ENCODE measurements at places on chromosomes 5 and 9.

GRCh38 chr5:98638701-98639100 is 134.8 kb upstream of the RGMB start:
- DNase-seq, result no peak

DNA sequence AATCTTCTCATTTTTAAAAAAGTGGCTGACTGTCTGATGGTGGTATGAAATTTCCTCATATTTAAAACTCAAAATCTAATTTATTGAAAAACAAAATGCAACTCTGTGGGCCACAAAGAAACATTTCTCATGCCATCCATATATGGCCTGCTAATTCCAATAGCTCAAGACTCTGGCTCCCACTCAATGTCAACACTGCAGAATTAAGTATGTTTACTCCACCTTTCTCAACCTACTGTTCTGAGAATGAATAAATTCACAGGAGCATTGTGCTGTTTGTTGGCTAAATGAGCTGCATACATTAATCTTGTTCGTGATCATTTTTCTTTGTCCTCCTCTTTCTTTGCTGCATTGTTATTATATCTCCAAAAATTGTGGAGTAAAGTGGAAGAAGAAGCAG is 79.5 kb upstream of the GABRG2 start:
- DNase-seq, result no peak

GRCh38 chr9:114856942-114857315 is 51.1 kb upstream of the TNFSF15 start:
- no peak for DNase-seq

DNA sequence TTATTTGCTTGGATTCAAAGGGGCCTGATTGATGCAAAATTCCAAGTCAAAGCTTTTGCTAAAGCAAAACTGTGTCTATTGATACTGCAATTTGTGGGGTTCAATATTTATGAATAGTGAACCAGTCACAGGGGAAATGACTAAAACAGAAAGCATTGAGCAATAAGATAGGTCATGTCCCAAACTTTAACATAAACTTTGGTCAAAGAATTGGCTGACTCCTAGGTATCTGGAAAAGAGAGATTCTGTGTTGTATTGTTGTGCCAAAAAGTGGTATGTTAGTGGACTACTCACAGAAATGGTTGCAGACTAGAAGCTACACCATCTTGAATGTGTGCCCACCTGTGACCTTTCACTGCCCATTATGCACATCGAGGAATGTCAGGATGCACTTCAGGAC is 585.5 kb upstream of the RGMB start:
- no peak for DNase-seq

GRCh38 chr5:17105744-17106418 is 111.5 kb upstream of the BASP1 start:
- DNase-seq, result no peak

DNA sequence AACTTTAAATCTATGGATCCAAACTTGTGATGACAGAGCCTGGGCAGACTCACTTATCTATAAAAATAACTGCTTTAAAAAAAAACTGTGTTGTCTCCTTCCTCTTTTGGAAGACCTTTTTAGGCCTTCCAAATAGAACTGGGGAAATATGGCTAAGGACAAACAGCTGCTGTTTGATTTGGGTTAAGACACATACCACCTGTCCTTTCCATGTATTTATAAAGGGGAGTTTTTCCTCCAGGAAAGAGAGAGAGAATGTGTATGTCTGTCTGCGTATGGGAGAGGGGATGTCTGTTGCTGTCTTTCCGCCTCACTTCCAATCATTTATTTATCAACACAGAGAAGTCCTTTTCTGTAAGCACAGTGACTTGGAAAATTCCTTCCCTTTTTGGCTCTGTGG is 2.8 kb downstream of the ARHGEF37 start:
- DNase-seq, result no peak

DNA sequence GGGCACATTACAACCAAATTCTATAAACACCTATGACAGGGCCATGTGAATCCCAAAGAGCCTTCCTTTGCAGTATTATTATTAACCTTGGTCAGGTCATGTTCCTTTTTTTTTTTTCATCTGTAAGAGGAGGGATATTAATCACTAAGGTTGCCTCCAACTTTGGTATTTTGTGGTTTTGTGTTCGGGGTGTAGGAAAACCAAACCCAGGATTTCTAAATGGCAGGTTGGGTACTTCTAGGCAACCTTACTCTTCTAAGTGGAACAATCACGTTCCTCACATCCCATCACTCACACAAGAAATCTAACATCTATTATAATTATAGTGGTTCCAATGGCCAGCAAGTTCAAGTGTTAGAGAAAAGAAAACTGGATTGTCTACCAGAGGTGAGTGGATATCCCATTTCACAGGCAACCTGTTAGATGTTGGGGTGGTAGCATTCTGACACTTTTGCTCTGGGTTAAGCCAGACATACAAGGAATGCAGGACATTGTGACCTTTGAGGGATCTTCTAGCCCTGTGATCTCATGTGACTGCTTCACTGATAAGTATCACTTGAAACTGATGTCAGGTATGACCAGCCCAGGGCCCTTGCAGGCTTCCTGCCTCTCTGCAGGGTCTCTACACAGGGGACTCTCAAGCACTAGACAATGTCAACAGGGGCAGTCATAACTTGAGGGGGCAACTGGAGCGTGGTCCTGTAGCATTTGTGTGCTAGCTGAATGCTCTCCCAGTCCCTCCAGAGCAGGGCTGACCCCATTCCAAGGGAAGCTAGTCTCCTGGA is 126.2 kb upstream of the VLDLR start:
- no peak for DNase-seq

DNA sequence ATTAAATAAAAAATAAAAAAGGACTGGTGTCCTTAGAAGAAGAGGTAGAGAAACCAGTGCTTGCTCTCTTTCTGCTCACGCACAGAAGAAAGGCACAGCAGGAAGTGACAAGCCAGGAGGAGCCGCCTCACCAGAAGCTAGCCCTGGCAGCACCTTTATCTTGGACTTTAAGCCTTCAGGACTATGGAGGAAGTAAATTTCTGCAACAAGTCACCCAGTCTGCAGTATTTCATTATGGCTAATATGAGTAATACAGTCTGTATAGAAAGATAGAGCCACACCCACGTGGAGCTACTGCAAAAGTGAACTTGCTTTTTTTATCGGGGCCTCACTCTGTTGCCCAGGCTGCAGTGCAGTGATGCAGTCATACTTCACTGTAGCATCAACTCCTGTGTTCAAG is 68.4 kb downstream of the PDZD2 start:
- no peak for DNase-seq

DNA sequence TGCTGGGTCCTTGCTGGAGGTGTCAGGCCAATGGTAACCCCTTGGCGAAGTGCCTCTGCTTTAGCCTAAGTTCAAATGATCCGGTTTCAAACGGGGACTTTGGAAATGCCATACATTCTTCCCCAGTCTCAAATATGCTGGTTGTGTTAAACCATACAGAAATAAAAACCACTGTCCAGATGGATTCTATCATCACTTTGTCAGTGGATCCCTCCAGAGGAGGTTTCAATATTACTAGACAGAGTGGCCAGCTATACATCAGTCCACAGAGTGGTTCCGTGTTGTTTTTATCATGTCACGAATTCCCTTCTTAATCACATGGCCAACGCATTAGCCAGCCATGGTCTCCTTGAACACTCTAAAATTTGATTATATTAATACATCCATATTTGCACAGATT is 7.3 kb upstream of the RANBP17 start:
- no peak for DNase-seq

DNA sequence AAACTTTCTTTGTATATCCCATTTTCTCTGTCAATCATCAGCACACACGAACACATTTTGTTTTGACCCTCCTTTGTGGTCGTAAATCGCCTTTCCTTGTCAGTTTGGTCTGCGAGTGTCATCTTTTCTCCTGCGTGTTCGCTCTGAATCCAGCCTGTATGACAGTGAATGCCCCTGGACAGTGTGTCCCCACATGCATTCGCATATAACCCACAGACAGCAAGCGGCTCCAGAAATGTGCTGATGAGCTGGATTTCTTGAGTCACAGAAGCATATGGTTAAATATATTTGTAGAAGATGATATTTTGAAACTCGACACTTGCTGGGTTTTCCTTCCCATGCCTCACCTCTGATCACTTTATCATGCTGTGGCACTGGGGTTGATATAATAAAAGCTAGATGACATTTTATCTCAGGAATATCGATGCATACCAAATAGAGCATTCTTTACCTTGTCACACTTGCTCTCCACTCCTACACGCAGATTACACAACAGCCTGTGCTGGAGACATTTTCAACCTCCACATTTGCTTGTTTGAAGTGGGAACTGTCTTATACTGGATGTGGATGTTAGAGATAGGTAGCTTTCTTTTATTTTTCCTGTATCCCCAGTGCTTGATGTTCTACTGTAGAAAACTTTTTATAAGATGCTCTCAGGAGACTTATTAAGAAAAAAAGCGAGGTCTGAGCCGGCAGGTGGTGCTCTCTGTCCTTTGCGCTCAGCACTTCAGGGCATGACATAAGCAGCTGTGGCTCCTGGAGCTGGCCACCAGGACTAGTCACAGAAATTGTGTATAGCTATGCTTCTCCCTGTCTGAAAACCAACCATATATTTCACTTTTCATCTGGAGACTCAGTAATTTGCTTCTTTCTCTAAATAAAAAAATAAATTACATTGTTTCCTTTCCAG is 215.1 kb downstream of the SH3GL2 start:
- DNase-seq, result no peak

DNA sequence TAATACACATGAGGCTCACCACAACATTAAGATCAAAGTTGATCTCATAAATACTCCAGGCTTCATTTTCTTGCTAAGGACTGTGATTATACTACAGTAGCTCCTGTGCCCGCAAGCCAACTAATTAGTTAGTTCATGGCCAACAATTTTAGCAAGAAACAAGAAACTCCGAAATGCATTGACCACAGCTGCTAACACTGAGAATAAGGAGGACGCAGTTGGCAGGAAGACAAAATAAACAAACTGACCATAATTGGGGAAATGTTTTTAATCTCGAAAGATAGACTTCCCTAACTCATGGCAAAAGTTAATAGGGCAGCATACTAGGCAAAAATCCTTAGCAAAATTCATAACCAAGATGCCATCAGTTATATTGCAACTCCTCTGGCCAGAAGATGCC is 115.5 kb upstream of the SPEF2 start:
- DNase-seq, result no peak

GRCh38 chr9:36433386-36433785 is 33.3 kb upstream of the RNF38 start:
- no peak for DNase-seq

- DNase-seq, result no peak
Observed at GRCh38 chr5:125034331-125034730, 287.9 kb upstream of the ZNF608 start.

GRCh38 chr5:165996201-165996875 is 2295.1 kb upstream of the WWC1 start:
- DNase-seq, result no peak

DNA sequence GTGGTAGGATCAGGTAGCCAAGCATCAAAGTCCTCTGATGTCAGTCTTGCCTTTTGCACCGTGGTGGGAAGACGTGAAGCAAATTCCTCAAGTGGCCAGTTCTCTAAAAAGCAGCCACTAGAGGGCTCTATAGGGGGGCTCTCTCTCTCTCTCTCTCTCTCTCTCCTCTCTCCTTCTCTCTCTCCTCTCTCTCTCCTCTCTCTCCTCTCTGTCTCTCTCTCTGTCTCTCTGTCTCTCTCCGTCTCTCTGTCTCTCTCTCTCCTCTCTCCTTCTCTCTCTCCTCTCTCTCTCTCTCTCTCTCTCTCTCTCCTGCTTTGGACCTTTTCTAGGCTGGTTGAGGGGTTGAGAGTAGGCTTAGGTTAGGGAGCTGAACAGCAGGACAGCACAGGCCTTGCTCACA is 13.9 kb upstream of the OSMR start:
- DNase-seq, result no peak

- DNase-seq, result no peak
Observed at GRCh38 chr5:78760366-78760765, 111.8 kb upstream of the LHFPL2 start.

DNA sequence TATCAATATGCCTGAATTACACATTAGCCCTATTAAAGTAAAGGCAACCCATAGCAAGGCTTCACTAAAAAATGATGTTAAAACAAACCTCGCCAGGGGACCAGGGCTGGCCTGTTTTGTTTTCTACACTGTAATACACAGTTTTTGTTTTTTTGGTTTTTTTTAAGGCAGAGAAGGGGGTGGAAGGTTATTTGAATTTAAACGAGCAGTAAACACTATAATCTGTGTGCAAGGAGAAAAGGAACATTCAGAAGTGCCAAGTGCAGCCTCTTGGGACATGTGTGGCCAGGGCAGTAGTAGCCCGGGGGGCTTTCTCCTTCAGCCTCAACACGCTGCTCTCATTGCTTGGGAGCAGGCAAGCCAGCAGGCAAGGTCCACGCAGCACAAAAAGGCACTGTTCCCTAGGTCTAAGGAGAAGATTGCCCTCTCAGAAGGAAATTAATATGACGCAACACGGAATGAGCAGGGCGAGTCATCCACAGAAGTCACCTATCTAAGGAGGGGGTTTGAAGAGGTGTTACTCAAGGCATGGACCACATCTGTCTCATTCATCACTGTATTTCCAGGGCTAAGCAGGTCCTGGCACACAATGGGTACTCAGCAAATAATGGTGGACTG is 16.2 kb downstream of the SIL1 start:
- no peak for DNase-seq

DNA sequence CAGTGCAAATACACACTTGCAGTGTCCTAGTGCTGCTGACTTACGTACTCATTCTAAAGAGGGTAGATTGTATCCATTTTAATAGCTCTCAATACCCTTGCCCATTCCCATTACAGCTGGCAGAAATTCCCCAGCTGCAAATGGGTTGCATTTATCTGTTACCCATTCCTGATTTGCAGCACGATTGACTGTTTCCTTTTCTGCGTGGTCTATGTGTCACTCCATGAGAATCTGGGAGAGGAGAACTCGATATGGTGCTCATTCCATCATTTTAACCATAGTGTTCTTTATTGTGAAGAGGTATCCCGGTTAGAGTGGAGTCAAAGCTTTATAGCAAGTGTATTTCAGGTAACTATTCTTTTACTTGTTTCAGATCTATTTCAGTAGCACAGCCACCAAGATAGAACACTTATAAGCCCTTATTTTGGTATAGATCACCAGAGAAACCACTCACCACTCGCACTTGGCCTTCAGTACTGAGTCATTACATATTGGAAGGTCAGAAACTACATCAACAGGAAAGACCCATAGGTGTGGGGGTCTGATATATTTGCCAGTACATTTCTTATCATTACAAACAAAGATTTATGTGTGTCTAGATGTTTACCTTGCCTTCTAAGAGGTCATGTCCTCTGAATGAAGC is 139.5 kb downstream of the MUSK start:
- no peak for DNase-seq
